ENCODE measurements at places on chromosomes 12 and 14.

- DNase-seq, result no peak
Observed at GRCh38 chr14:105863296-105864108, 337.1 kb downstream of the TMEM121 start.

DNA sequence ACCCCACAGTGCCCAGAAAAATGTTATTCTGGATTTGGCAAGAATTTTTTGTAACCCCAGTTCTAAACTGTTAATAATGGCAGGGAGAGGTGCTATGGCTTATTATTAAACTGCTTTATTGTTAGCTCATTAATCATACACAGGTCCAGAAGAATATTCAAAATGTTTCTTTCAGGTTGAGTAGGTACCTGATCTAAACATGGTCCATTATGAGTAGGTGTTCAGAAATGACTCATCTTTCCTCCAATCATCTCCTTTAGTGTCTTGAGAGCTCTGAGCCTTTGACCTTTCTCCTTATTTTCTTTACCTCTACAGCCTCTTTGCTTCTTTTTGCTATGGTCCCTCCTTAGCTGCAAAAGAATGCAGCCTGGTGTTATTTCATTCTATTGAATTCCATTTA lies 211.0 kb upstream of the GARIN6 start:
- DNase-seq, result no peak

GRCh38 chr12:124242529-124243065 lies 52.3 kb upstream of the RFLNA start:
- no peak for DNase-seq

GRCh38 chr12:93777254-93777653 lies 100.1 kb downstream of the CRADD start:
- DNase-seq, result no peak

DNA sequence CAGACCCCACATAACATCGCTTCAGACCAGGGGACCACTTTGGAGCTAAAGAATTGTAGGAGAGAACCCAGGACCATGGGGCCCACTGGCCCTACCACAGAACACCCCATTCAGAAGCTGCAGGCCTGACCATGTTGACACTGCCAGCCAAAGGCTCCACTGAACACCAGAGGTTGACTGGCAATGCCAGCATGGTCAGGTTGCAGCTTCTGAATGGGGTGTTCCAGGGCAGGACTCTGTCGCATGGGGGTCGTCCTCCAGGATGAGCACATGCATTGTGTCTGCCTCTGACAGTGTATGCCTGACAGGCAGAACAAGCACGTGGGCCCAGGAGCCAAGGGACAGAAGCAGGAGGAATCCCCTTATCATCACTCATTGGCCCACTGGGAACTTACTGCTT lies 34.1 kb downstream of the DIO3 start:
- no peak for DNase-seq

GRCh38 chr14:100289916-100290606 lies 16.2 kb downstream of the SLC25A29 start:
- DNase-seq, result no peak

DNA sequence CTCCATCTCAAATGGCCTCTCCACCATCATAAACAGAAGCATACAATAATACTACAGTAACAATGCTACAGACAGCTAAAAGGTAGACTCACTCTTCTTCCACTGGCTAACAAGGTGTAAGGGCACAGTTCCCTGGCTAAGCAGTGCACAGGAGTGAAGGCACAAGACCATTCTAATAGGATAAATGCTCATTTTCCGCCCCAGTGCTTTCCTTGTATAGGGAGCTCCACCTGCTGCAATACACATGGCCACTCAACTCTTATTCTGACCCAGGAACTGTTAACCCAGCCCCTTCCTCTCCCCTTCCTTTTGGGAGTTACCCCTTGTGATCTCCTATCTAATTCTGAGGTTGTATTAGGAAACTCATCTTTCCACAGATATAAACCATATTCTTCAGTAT lies 124.6 kb downstream of the KCNK10 start:
- DNase-seq, result no peak

- DNase-seq, result no peak
Observed at GRCh38 chr12:11497995-11498394, 102.6 kb upstream of the PRB2 start.

GRCh38 chr12:53227836-53228235 lies 4.2 kb downstream of the RARG start:
- DNase-seq, result no peak

DNA sequence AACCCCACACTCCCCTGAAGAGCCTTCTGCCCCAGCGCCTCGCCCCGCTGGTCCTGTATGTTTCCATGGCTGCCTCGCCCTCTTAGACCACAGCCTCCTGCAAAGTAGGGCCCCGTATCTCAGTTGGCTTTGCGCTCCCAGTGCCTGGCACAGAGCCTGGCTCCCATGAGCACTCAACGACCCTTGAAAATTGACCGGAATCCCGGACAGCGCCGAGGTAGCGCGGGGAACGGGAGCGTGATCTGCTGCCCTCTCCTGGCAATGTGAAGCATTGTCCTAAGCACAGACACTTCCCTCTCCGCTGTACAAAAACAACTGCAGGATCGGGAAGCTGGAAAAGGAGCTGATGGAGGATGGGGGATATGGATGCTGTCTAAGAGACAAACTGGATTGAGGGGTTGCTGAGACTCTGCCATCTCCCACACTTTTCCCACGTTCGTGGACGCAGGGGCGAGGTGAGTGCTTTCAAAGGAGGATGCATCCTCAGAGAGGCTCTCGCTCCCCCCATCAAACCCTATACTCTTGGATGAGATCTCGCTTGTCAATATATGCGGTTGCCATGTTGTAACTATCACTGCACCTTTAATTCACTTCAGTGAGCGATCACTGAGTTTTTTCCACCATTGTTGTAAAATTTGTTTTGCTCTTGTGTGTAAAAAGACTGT lies 10.7 kb upstream of the FKBP4 start:
- peak; percentile 48 for DNase-seq

DNA sequence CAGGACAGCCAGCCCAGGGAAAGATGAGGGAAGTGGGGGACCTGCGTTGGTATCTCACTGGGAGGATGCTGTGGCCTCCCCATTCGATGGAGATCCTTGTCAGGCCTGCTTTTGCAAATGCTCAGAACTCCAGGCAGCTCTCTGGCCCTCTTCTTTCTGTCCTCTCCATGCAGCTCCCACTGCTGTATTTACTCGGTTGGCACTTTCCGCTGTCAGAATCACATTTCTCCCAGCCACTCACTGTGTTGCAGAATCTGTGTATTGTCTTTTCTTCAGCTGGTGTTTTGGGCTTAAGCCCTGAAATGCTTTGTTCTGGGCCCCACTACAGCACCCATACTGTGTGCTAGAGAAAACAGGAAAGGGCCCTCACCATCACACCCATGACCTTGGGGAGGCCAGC lies 401.1 kb downstream of the RGS6 start:
- DNase-seq, result no peak

DNA sequence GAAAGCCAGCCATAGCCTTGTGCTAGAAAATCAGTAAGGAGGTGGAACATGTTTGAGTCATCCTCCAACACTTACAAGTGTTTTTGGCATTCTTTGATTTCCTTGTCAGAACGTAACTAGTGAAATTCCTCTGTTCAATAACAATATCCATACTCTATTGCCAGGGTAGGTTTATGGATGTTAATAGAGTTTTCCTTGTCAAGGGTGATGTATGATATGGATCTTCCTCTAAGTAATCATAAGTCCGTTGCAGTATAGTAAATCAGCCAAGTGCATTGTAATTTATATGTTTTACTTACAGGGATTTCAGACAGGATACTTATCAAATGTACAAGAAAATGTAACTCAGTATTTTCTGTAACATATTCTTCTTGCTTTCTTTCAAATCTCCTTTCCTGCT lies 19.4 kb downstream of the NAV3 start:
- no peak for DNase-seq

- DNase-seq, result peak; percentile 8
Observed at GRCh38 chr14:94036313-94037167, 10.4 kb downstream of the OTUB2 start.

- no peak for DNase-seq
Observed at GRCh38 chr12:94141892-94142291, 6.5 kb upstream of the PLXNC1 start.

DNA sequence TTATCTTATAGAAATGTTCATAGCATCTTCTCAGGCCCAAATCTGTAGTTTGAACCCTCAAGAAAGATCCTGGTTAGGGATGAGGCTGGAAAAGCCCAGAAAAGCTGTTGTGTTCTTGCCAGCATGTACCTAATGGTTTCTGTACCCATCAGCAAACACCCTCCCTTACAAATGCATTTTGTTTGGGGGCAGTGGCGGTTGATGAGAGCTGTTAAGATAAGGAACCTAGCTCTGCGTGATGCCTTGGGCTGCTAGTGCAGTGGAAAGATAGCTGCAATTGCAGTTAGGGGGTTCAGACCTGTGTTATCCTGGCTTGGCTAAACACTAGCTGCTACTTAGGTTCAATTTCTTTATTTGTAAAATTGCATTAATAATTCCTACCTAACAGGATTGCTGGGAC lies 3.6 kb downstream of the TPH2 start:
- DNase-seq, result no peak

DNA sequence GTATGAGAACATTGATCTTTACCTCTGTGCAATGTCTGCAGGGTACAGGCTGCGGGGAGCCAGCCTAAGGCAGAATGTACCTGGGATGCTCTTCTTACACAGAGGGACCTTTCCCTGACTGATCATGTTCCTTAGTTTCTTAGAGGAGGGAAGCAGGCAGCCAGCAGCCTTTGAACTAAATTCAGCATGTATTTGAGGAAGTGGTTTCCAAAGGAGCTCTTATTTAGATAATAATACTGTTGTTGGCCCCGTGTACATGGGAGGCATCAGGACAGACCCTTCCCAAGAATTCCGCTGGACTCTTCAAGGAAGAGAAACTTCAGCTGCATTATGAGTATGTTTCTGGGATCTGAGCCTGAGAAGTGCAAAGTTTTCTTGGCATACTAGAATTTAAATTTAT lies 98.8 kb downstream of the CCDC92 start:
- no peak for DNase-seq

- DNase-seq, result no peak
Observed at GRCh38 chr12:63838411-63838810, 6.1 kb upstream of the SRGAP1 start.

DNA sequence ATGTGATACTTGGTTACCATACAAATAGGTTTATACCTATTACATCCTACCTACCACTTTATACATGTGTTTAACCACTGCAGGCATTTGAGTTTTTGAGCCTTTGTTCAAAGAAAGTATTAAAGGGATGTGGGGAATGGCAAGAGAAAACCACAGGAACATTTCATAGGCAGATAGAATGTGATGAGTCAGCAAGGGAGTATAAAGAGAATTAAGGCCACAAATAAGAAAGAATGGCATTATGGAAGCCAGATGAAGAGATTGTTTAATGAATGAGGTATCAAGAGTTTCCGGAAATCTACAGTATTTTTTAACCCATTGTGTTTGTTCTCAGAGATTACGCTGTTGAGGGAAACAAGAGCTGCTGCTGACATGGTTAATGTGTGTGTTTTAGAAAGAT lies 66.9 kb downstream of the METTL25 start:
- no peak for DNase-seq

DNA sequence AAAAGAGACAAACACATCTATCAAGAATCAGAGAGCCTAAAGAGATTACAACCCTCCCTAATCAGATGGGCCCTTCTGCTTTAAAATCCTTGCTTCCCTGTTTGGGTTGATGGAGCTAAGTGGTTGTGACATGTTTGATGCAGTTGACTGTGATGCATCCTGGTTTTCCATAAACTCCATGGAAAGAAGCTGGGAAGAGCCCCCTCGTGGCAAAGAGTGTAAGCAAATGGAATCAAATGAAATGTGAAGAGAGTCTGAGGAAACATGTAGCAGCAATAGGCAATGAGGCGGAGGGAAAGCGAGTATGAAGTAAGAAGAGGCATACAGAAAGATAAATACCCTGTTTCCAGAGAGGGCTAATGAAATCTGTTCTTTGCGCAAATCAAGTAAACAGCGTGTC lies 70.4 kb upstream of the SLCO1C1 start:
- DNase-seq, result no peak

DNA sequence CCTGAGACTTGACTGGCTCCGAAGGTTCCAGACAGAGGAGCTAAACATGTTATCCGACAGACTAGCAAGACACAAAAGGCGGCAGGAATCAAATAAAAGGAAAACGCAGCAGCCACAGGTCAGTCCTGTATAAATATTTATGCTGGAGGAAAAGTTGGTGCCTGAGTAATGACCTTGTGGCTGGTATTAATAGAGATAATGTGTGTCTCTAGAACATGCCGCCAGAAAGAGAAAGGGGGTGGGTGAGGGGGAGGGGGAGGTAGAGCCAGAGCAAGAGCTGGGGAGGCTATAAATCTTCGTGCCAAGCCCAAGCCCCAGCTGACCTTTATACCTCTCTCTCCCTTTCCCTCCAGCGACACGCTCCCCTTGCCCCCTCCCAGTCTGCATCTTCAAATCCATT lies 590.4 kb downstream of the MED13L start:
- DNase-seq, result peak; percentile 22

DNA sequence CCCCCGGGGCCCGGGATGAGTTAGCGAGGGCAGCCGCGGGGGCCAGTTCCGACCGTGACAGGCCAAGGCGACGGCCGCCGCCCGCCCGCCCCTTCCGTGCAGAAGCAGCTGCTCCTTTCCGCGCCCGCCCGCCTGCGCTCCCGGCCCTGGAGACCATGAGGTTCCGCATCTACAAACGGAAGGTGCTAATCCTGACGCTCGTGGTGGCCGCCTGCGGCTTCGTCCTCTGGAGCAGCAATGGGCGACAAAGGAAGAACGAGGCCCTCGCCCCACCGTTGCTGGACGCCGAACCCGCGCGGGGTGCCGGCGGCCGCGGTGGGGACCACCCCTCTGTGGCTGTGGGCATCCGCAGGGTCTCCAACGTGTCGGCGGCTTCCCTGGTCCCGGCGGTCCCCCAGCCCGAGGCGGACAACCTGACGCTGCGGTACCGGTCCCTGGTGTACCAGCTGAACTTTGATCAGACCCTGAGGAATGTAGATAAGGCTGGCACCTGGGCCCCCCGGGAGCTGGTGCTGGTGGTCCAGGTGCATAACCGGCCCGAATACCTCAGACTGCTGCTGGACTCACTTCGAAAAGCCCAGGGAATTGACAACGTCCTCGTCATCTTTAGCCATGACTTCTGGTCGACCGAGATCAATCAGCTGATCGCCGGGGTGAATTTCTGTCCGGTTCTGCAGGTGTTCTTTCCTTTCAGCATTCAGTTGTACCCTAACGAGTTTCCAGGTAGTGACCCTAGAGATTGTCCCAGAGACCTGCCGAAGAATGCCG lies 699 bp downstream of the MGAT2 start:
- DNase-seq, result no peak

DNA sequence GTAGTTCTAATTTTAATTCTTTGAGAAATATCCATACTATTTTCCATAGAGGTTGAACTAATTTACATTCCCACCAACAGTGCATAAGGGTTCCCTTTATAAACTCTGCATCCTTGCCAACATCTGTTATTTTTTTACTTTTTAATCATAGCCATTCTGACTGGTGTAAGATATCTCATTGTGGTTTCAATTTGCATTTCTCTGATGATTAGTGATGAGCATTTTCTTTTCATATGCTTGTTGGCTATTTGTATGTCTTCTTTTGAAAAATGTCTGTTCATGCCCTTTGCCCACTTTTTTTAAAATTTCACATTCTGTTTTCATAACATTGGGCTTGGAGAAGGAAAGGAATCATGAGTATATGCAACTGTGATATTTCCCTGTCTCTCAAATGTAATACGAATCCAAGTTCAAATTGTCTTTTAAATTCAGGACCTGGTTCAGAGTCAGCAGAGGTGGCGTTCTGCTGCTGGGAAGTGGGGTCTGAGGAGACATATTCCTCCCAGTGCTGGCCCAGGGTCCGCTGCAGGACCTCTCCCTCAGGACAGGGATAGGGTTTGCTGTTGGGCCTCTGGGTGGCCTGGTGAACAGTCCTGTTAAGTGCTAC lies 81.2 kb upstream of the ETV6 start:
- no peak for DNase-seq

Data from NCI-H2227 treated with DMSO at 0.1 percent for 48 hours (cell line).